Right atrium auricular region (tissue), 2 donors: ENCODE measurements at places on chromosomes 7 and 10.

GRCh38 chr7:142412551-142413193 lies 154.8 kb upstream of the PRSS58 start:
- DNase-seq: no peak

GRCh38 chr10:117373823-117374505 lies 1.3 kb downstream of the PDZD8 start:
- peak; percentile 82 for DNase-seq

GRCh38 chr7:36652431-36652830 lies 71.9 kb downstream of the AOAH start:
- no peak for DNase-seq

- DNase-seq: no peak
These were observed 56.3 kb downstream of the MTERF1 start for GRCh38 chr7:91824201-91824600.

GRCh38 chr7:14841869-14842268 lies 60.7 kb downstream of the DGKB start:
- no peak for DNase-seq

- DNase-seq: peak; percentile 63
These were observed 551 bp downstream of the WASL start for GRCh38 chr7:123748171-123748733.

- DNase-seq: no peak
These were observed 424.3 kb downstream of the KIF20B start for GRCh38 chr10:90125456-90126255.

DNA sequence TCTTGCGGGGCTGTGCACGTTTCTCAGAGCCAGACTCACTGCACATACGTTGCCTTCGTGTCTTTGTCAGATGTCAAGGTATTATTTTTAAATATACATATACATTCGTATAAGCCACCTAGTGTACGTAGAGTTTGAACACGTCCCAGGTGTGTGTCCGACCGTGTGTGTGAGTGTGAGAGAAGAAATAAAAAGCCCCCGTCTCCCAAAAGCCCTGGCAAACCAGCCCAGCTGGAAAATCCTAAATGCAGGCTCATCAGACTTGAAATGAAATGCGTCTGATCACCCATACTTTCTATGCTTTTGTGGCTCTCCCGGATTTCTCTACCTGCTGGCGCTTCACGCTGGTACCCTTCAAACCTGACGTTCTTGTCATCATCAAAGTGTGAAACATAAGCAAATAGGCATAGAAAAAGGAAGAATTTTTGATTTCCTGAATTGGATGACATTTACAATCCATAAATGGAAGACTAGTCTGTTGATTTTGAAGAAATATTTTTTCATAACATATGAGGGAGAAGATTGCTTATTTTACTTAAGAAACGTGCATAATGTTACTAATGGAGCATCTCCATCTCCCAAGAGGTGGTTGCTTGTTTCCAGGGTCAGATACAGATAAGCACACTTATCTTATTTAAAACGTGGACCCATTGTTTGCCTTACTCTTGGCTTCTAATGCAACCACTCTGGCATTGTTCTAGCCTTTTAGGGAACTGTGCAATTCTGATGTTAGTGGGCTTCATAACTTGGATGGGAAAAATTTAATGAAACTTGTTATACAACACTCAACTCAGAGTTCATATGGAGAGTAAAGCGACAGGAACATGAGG lies 971 bp downstream of the PRKG1 start:
- no peak for DNase-seq

GRCh38 chr7:112986256-112987031 lies 100.2 kb downstream of the GPR85 start:
- DNase-seq: no peak

- DNase-seq: no peak
These were observed 1.4 kb downstream of the CPA4 start for GRCh38 chr7:130294314-130294713.

DNA sequence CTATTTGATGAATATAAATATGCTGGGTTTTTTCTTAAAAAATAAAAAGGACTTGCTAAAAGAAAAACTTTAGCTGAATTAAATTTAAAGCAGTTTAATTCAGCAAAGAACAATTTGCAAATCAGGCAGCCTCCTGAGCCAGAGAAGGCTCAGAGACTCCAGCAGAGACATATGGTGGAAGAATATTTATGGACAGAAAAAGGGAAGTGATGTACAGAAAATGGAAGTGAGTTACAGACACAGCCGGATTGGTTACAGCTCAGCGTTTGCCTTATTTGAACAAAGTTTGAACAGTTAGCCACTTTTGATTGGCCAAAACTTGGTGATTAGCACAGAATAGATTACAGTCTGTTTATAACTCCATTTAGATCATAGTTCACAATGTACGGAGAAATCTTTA lies 110.3 kb downstream of the GAD2 start:
- DNase-seq: no peak

- DNase-seq: peak; percentile 82
These were observed 6.0 kb upstream of the SLC29A3 start for GRCh38 chr10:71312811-71313789.

DNA sequence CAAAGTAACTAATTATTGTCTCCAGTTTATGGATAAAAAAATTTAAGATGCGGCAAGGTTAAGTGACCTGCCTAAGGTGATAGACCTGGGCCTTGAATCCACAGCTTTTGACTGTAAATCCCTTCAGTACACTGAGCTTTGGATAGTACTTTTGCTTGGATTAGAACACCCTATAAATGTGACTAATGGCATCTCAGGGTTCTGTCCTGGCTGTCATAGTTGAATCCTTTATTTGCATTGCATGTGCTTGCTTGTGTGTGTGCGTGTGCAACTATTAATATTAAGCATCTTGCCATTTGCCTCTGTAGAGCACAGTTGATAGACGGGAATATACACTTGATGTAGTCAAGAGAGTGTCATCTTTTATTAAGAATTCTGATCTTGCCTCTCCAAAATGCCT lies 228.0 kb downstream of the AUTS2 start:
- no peak for DNase-seq

- no peak for DNase-seq
These were observed 52.3 kb upstream of the WAC start for GRCh38 chr10:28480628-28480965.

- no peak for DNase-seq
These were observed 565.8 kb downstream of the PTPRN2 start for GRCh38 chr7:158021836-158022235.

- DNase-seq: no peak
These were observed 8.3 kb downstream of the CSTF2T start for GRCh38 chr10:51691135-51691534.

DNA sequence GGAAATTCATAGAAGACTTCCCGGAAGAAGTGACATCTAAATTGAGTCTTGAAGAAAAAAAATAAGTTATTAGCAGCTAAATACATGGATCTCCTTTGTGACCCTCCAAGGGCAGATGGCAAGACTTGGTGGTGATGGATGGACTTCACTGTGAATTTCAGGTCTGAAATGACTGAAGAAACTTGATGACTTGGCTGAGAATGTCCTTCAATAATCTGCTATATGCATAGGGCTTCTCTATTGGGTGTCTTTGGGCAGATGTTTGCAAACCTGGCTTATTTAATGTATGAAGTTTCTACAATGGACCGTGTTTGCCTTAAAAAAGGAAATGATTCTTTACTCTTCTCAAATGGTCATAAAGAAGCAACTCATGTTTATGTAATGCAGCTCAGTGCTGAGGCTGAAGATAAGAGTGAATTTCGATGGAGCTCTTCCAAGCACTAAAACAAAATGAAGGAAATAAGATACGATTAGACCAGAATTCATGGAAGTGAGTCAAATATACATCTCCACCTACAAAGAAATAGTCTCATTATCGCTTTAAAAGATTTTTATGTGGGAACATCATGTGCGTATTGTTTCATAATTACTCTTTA lies 116.6 kb upstream of the WDR11 start:
- no peak for DNase-seq

DNA sequence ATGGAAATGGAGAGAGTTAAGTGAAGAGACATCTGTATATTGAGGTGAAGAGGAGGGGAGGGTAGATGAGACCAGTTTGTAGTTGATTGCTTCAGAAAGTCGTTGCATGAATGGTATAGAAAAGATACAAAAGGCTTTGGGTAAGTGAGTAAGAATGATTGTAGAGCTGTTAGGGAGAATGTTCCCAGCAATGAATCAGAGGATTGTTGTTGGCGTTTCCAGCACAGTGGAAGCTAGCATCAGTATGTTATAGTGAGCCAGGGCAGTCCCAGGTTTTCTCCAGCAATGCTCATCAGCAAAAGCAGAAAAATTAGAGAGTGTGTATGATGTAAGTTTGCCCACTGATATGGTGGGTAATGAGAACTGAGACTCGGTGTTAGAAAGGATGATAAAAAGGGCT lies 15.4 kb upstream of the CDK6 start:
- DNase-seq: no peak

DNA sequence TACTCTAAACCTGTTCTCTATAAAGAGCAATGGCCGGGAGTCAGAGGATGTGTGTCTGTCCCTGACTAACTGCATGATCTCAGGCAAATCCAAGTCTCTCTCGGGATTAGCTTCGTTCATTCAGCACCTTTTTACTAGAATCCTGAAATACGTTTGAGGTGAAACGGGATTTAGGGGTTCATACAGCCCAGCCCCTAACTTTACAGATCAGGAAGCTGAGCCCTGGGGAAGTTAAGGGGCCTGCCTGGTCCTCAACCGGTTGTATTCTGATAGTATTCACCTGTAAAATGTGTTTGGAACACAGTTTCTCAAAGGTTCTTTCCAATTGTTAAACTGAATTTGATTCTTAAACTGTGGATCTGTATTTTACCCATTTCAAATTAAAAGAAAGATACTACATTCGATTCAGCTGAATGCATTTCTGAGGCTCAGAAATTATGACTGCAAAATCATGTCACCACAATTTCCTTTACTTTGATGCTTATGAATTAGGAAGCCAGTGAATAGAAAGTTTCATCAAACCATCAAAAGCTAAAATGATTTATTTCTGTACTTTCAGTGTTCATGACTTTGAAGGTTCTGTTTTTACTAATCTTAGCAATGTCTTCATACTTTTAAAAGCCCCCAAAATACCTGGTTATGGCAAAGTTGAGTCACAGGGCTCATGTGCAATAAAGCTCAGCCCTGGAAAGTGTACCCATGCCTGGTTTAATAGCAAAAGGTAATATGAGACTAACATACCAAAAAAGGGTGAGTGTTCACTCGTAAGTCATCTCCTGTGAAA lies 28.9 kb upstream of the EZH2 start:
- DNase-seq: no peak

DNA sequence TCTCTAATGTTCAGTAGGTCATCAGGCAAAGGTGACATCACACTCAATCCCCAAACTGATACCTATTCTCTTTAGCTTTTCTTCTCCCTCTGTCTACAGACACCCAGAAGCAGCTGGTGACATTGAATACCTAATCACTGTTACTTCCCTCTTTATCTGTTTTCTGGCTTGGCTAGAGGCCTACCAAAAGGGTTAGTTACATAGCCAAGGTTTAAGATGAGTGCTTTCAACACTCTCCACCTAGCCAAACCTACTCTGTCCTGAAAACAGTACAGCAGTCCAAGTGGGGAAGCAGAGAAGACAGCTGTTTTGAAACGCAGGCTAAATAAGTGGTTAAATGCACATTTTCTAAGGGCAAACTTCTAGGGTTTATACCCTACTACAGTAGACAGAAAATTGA lies 39.4 kb downstream of the CCNJ start:
- no peak for DNase-seq

DNA sequence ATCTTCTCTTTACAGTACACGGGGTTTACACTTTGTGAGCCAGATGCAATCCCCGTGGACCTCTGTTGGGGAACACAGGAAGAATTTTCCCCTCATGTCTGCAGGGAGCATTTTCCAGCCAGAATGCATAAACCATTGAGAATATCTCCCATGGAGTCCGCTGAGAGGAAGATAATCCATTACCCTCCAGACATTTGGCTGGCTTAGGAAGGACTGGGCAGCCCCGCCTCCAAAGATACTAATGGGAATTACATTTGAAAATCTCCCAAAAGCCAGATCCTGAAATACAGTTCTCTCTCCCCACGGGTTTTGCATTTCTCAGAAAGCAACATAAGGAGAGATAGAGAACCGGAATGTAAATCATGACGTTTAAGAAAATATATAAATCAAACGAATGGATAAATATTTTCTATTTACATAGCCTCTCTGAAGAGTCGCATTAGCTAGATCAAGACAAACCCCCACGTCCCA lies 53.5 kb downstream of the TRIL start:
- DNase-seq: no peak

DNA sequence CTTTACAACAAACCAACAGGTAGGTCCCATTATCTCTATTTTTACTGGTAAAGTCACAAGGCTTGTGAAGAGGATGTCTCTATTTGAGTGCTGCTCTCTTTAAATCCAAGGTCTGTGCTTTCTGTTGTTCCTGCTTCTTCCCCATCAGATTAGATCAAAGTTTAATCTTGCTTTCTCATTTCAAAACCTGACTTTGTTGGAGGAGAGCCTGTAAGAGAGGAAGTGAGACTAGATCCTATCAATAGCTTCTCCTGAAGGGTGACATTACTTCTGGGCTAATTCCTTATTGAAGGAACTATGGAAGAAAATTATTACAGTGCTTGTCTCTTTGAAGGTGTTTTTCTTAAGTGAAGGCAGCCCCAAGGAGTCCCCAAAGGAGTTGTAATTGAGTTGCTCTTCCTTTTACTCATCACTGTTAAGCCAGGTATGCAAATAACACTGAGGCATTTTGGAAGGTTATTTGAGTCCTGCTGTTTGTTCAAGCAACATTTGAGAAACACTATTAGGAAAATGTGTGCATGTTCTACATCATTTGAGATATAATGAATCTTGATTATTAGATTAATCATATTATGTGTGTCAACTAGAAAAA lies 146.2 kb upstream of the MBL2 start:
- no peak for DNase-seq

DNA sequence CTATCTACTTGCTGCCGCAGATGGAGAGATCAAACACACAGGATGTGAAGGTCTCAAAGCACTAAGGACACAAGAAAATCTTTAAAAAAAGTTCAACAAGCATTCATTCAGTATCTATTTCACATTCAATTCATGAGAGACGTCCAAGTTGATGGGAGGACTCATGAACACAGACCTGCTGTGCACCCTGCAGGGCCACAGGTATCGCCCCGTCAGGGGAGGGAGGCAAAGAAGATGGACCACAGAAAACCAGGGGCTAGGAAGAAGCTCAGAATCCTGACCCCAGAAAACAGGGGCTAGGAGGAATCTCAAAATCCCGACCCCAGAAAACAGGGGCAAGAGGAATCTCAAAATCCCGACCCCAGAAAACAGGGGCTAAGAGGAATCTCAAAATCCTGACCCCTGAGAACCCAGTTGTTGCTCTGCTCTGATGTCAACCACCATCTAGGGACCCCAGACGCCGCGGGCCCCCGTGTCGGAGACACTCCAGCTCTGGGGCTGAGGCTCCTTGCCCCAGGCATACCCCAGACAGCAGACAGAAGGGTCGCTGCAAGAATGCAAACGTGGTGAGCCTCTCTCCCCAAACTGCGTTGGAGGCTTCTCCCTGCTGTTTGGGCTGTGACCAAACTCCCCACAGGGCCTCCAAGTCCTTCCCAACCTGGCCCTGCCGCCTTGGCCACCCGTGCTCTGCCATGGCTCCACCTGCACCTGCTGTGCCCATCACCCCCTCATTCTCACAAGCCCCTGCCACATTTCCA lies 197.6 kb downstream of the DIP2C start:
- DNase-seq: no peak
